ENCODE measurements at places on chromosomes 12 and 14.

GRCh38 chr12:109330282-109331230, 17.1 kb upstream of the MYO1H start:
- DNase-seq: no peak

- DNase-seq: no peak
Observed at GRCh38 chr14:60641742-60642269, 7.5 kb downstream of the SIX1 start.

DNA sequence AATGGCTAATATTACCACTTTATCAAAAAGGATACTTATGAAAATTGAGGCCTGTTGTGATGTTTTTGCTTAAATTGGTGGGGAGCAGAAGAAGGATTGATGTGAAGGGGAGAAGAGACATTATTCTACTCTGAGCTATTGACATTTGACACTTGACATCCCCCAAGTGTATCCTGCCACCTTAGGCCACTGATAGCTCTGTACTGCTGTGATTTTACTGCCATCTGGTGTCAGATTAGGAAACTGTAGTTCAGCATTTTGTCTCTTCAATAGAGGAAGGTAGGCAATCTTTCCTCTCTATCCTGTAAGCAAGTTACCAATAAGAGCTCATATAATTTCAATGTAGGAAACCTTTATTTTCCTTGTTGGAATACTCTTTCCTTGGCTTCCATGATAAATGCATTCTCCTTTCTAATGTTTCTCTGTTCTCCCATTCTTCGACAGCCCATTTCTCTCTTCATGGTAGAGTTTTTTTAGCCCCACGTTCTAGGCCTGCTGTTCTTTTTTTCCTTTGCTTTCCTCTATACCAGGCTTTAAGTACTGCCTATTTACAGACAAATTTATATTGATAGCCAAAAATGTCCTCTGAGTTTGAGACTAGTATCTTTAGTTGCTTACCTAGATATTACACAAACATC, 46.3 kb downstream of the PPHLN1 start:
- no peak for DNase-seq

DNA sequence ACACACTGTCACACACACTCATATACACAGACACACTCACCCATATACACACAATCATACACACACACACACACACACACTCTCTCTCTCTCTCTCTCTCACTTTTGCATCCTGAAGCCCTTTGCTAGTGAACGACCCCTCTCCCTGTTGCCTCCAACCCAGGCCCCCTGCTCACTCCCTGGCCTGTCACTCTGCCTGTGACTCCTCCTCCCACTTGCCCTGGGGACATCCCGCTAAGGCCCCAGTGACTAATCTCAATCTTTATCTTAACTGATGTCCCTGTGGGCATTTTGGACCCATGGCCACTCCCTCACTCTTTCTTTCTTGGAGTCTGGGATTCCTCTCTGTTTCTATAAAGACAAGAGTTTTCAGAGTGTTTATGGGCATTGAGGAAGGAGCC, 10.9 kb upstream of the DLK1 start:
- DNase-seq: no peak

DNA sequence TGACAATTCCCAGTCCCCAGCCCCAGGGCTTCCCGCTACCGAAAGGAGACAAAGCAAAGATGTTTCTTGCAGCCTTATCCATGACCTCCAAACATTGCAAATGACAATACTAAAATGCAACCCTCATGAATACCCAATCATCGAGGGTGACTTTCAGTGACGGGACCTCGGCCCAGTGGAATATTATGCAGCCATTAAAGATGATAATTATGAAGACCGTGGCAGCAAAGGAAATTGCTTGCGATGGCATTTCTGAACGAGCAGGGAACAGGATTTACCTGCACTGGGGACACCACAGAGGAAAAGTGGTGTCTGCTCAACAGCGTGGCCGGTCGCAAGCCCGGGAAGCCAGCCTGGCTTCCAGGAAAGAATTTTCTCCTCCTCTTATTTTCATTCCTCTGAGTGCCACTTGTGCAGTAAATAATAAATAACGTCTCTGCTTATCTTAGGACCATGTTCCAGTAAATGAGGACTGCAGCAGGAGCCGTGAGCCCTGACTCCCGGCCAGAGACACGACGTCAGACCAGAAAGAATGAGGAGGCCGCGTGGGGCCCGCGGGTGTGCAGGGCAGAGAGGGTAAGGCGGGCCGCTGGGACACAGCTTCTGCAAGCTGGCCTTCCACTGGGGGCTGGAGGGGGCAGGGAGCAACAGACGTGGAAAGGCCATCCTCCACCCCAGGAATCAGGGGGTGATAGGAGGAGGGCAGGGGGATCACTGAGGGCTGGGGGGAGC, 6.6 kb downstream of the C14orf180 start:
- no peak for DNase-seq

DNA sequence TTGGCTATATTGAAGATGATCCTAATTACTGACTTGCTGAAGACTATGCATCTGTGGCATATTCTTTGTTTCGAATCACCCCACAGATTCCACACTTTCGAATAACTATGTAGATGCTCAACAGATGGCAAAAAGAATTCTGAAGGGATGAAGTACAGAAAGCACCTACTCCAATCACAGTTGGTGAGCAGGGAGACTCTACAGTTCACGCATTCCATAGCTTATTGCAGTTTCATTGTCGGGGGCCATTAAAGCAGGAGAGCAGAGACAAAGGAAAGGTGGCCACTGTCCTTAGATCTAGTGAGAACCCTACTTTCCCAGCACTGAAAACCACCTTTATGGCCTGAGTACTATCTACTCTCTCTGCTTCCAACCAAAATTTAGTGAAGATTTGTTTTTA, 191.9 kb downstream of the STXBP6 start:
- no peak for DNase-seq

- no peak for DNase-seq
Observed at GRCh38 chr14:77271113-77271710, at the start of gene NGB. TSS of gene NGB (minus strand) at chr14:77271206. CDS start at chr14:77270937, 269 bp downstream.

- no peak for DNase-seq
Observed at GRCh38 chr14:42229294-42229693, 622.6 kb downstream of the LRFN5 start.

DNA sequence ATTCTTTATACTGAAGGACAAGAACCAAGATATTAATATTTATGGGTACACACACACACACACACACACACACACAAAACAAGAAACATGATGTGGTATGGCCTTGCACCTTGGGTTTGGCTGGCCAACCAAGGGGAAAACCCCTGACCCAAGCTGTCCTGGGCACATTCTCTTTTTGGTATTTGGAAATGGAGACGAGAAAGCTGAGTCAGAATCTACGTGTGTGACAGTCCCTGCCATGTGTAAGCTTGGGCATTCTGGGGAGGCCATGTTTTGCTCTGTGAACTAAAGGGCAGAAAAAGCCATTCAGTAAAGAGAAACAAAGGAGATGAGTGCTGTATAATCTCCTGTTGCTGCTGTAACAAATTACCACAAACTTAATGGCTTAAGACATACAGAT, 35.6 kb downstream of the PTGER2 start:
- DNase-seq: no peak

DNA sequence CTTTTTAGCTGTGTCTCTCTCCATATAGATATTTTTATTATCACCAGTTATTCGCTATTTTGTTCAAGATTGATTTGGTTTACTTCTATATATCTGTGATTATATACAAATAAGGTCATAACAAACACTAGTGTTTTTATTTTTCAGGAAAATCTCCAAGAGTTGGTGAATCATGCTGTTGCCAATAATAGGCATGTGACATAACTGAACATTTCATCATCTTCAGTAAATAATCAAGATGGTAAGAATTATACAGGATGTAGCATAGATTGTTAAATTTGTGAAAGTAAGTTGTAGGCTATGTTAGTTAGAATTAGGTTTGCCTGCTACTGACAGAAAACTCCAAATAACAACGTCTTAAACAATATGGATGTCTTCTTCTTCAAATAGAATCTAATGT, 240.9 kb upstream of the PDE3A start:
- DNase-seq: no peak

GRCh38 chr12:127396734-127397133, 870.2 kb upstream of the TMEM132C start:
- no peak for DNase-seq

GRCh38 chr14:77554816-77555599, 56.4 kb upstream of the ISM2 start:
- DNase-seq: no peak

- no peak for DNase-seq
Observed at GRCh38 chr14:104431351-104431928, 148.1 kb upstream of the C14orf180 start.

DNA sequence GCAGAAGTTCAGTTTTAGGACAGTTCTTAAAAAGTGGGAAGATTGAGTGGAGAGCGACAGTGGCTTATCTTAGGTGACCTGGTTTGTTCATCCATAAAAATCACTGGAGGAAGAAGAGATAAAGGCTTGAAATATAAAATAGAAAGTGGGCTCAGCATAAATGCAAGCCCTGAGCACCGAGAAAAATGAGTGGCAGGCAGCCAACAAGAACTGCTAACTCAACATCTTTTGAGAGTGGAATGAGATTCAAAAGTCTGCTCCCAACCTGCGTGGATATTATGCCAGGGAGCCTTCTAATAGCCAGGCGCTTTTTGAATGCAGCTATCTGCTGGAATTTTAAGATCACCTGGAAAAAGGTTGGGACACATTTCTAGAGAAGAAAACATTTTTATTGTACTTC, 666.5 kb downstream of the FLRT2 start:
- DNase-seq: no peak

DNA sequence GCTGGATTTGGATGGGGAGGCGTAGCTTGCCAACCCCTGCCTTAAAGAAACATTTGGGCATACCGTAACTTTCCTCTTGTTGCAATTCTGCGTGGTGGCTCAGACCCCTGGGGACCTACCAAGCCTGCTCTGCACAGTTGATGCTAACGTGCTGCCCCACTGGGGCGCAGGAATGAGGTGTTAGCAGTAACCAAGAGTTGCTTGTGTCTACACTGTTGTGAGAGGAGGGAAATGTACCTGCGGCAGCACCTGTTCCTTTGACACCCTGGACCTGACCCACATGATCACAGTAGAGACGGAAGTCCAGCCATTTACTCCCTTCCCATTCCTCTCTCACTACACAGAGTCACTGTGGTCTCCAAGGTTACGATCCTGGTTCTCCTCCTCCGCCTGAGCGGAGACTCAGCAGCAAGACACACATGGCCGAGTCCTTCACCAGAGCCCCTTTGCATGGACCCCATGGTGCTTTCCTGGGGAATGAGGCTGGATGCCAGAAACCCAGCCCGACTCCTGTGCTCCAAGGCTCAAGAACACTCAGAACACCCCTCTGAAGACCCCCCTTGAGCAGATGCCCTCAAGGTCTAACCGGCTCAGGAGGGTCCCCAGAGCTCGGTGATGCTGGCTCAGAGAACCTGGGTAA, 84.8 kb downstream of the FBXL14 start:
- no peak for DNase-seq

GRCh38 chr14:93085911-93086310, 29.8 kb downstream of the ITPK1 start:
- DNase-seq: no peak

- no peak for DNase-seq
Observed at GRCh38 chr12:110355073-110355472, 48.4 kb downstream of the ANAPC7 start.

- DNase-seq: peak; percentile 31
Observed at GRCh38 chr12:56687223-56688128, 608 bp downstream of the PTGES3 start.

DNA sequence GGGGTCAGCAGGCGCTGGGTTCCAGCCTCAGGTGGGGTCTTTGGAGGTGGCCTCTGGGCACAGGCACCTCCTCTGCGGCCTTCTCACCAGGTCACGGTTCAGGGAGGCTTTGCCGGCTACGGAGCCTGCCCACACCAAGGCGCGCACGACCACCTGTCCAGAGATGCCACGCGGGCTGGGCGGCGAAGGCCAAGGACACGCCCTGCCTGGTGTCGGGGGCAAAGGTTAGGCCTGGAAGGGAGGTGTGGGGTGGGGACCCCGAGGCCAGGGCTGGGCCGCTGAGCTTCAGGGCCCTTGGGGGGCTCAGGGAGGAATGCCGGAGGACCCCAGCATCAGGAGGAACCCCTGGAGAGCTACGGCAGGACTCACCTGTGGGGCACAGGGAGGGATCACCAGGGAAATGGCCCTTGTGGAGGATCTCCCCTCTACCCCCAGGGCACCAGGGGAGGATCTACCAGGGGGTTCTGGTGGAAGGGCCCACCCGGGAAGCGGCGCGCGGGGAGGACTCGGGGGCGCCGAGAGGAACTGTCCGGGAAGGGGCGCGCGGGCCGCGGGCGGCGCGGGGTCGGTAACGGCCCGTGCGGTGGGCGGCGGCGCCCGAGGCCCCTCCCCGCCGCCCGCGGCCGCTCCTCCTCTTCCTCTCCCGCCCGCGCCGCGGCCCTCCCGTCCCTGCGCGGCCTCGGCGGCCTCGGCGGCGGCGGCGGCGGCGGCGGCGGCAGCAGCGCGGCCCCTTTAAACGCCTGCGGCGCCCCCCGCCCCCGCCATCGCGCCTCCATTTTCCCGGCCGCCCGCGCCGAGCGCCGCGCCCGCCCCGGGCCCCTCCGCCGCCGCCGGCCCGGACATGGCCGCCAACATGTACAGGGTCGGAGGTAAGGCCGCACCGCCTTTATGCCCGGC, at the start of gene MTA1:
Gene MTA1 (plus strand): TSS at position 633 of the 897 bp plus-strand sequence. CDS start 209 bp downstream, at position 842.
- no peak for DNase-seq

DNA sequence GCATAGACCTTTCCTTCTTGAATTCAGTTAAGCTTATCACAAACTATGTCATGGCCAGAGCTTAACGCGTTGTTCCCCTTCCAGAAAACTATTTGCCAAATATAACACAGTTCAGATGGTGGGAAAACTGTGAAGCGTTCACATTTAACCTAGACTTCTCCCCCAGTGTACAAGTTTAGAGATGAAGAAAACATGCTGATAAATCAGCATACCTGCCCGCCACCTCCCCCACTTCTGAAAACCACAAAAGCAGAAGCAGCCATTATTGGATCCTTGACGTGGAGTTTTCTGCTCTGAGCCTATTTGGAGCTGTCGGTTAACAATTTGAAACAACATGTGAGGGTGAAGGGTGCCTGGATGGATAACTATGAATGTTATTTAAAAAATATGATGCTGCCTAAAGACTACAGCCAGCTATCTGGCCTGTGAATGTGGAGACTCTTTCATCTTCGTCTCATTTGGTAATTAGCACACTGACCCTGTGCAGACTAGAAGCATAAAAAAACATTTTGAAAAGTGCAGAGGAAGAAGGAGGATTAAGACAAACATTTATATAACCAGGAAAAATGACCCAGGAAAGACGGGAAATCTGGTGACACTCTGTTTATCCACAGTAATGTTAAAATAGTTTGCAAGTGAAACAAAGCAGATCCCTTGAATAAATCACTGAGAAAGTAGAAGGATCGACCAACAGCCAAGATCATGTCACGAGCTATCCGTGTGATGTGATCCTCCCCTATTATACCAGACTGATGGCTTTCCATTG, 408.2 kb downstream of the AEBP2 start:
- no peak for DNase-seq
